ENCODE measurements at places on chromosomes 3 and 15.

DNA sequence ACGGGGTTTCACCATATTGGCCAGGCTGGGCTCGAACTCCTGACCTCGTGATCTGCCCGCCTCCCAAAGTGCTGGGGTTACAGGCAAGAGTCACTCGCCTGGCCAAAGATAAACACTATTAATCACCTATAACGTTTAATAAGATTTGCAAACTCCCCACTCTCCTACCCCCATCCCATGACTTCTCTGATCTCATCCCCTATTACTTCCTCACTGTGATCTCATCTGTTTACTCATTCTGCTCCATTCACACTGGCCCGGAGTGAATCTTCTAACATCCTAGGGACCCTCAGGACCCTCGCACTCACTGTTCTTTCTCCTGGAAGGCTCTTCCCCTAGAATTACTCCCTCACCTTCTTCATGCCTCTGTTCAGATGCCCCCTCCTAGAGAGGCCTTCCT, 78.9 kb downstream of the DGKG start:
- DNase-seq: no peak

DNA sequence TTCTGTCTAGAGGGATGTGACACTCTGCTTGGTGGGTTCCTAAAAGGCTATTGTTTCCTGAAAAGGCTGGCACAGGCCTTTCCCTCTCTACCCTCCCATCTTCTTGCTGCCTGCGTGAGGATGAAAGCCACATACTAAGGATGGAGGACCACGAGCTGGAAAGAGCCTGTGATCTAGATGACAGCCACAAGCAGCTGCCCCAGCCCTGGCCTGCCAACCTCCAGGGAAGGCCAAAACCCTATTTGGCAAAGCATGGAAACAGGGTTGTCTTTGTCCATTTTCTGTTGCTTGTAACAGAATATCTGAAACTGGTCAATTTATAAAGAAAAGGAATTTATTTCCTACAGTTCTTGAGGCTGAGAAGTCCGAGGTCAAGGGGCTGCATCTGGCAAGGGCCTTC, 144.5 kb downstream of the FBLN2 start:
- no peak for DNase-seq

DNA sequence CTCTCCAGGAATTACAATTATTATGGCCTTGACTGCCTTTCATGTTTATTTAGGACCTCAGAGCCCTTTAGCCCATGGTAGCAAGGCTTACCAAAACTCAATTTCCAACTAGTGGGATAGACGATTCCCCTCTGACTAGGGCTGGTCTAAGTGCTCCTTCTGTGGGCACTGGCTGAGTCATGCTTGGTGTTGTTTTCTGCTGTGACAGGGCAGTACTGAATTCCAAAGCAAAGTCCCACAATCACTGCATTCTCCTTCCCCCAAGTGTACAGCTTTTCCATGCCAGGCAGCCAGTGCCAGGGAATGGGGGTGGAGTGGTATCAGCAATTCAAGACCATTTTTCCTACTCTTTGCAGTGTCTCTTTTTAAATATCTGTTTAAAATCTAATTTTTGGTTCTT, 509.0 kb upstream of the NECTIN3 start:
- no peak for DNase-seq

DNA sequence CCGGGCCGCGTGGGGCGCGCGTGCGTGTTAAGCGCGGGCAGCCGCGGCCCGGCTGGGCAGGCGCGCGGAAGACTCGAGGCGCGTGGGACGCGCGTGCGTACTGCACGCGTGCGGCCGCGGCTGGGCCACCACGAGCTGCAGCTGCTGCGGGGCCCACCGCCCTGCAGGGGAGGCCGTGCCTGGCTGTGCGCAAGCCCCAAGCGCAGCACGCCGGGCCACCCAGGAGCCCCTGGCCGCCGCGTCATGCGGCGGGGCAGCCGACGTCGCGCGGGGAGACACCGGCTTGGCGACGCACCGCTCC, 590 bp upstream of the TRIM71 start:
- DNase-seq: no peak

- peak; percentile 39 for DNase-seq
Measured at GRCh38 chr3:160447544-160447943, 2.0 kb downstream of the TRIM59 start.
